ENCODE measurements at places on chromosomes 16 and 17. TPM values are rescaled to one million over a fixed set of nuclear protein-coding genes. Genes with fewer than 3 reads are reported as not detected.
A peak's percentile ranks its signal among the peaks of the same experiment; 100 is the strongest.

DNA sequence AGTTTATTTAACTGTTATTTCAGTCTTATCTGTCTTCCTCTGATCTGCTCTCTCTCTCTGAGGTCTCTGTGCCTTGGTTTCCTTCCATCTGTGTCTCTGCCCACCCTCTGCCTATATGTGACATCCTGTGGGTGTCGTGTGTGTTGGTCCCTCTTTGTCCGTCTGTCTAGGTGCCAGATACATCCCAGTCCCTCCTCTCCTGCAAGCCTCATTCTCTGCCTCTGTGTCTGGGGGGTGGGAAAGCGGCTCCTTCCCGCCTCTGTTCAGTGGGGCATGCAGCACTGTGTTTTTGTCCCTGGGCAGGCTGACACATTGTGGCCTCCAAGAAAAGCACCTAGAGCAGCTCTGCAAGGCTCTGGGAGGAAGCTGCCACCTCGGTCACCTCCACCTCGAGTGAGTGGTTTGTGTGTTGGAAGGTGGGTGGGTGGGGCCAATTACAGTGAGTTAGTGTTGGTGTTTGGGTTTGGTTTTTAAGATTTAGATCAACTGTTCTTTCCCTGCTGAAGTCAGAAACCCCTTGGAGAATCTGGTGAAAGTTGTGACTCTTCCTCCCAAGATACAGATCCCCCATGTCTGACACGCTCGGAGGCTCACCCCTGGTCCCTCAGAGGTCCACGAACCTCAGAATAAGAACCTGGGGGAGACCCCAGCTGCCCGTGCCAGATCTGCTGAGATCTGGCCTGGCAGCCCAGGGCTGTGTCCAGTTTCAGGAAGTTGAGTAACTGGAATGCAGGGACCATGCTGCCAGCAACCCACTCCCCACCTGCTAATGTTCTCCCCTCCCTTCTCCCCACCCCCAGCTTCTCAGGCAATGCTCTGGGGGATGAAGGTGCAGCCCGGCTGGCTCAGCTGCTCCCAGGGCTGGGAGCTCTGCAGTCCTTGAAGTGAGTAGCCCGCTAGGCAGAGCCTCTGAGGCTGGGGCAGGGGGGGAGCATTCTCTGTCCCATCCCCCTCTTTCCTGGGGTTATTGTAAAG is 50.9 kb upstream of the CPNE2 start:
- H3K4me1 ChIP-seq = no peaks in the 10 kb centered on the region
- no peaks in the 10 kb centered on the region for H3K36me3 ChIP-seq
- no peaks in the 10 kb centered on the region for H3K27me3 ChIP-seq
- DNase-seq = no peak

DNA sequence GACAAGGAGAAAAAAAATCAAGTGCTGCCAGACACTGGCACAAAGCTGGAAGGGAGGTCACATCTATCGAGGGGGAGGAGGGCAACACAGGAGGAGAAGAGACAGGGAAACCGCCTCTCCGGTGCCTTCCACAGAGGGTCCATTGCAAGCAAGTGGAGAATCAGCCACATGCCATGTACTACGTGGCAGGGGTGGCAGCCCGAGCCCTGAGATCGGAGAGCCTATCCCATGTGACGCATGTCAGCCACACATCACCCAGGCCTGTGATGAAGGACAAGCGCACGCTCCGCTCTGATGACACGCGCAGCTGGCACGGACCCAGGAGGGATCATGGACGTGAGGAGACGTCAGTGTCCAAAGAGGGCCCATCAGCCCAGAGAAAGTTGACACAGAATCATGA is 30.1 kb downstream of the ADCY9 start:
- H3K4me1 ChIP-seq = no peaks in the 10 kb centered on the region
- no peak overlapping the region for H3K27ac ChIP-seq
- H3K27me3 ChIP-seq = no peaks in the 10 kb centered on the region
- no peaks in the 10 kb centered on the region for H3K36me3 ChIP-seq

Gene TEX14
- 0.29 TPM for total RNA-seq

- no peak overlapping the region for H3K4me3 ChIP-seq
- DNase-seq = no peak
- no peak overlapping the region for H3K27ac ChIP-seq
Measured at GRCh38 chr16:4133897-4134372, 17.7 kb upstream of the ADCY9 start.

- no peak overlapping the region for H3K4me3 ChIP-seq
- H3K27me3 ChIP-seq = peaks cover 8% of the 10 kb centered on the region
- H3K4me1 ChIP-seq = no peaks in the 10 kb centered on the region
- no peak overlapping the region for H3K27ac ChIP-seq
- no peak for DNase-seq
Measured at GRCh38 chr16:82963653-82964052, 336.9 kb downstream of the CDH13 start.

- DNase-seq = no peak
- no peak overlapping the region for H3K4me3 ChIP-seq
- H3K27ac ChIP-seq = peak overlapping the region; percentile 70
Measured at GRCh38 chr17:65820811-65821210, 259.4 kb upstream of the AXIN2 start.

DNA sequence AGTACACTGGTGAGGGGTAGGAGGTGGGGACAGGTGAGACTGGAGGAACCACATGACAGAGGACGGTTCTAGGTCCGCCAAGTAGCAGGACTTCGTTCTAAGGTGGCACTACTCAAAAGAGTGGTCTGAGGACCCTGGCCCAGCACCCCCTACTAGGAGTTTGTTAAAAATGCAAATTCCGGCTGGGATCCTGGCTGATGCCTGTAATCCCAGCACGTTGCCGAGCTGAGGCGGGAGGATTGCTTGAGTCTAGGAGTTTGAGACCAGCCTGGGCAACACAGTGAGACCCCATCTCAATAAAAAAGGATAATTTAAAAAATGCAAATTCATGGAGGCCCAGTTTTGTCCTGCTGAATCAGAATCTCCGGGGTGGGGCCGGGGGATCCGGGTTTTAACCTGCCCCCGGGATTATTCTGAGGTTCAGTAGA is 59.1 kb downstream of the WSB1 start:
- DNase-seq = no peak
- H3K4me1 ChIP-seq = peaks cover 17% of the 10 kb centered on the region
- H3K27me3 ChIP-seq = no peaks in the 10 kb centered on the region
- H3K36me3 ChIP-seq = no peaks in the 10 kb centered on the region

DNA sequence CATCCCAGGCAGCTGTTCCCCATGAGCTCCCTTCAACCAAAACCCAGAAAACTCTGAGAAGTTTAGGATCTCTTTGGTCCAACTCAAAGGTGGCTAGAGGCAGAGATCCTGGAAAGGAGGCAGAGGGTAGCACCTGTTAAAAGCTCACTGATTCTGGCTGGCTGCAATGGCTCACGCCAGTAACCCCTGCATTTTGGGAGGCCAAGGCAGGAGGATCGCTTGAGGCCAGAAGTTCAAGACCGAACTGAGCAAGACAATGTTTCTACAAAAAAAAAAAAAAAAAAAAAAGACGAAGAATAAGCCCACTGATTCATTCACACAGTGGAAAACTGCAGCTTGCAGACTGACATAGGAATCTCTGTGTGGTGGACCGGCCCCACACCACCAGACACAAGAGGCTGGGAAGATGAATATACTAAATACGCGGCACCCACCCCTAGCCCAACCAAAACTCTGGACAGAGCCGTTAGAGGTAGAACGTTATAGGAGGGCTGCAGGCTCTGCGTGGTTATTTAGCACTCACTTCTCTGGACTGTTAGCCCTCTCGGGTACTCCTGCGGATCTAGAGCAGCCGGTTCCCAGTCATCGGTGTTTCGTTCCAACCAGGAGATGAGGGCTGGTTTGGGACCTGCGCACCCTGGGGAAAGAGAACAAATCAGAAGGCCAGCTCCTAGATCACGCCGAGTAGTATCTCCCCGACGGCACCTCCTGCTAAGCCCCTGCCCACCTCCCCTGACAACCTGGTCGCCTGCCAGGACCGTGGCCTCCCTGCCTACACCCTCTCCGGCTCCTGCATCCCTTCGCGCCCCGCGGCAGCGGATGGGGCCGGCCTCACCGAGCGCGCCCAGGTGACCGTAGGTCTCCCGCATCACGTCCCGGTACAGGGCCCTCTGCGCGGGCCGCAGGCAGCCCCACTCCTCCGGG is 925 bp downstream of the ZNF689 start:
- peak overlapping the region; percentile 93 for H3K4me3 ChIP-seq
- H3K27me3 ChIP-seq = no peaks in the 10 kb centered on the region
- H3K36me3 ChIP-seq = no peaks in the 10 kb centered on the region
- peak; percentile 28 for DNase-seq
- peaks cover 3% of the 10 kb centered on the region for H3K4me1 ChIP-seq

Gene CCL5
- total RNA-seq = not detected

DNA sequence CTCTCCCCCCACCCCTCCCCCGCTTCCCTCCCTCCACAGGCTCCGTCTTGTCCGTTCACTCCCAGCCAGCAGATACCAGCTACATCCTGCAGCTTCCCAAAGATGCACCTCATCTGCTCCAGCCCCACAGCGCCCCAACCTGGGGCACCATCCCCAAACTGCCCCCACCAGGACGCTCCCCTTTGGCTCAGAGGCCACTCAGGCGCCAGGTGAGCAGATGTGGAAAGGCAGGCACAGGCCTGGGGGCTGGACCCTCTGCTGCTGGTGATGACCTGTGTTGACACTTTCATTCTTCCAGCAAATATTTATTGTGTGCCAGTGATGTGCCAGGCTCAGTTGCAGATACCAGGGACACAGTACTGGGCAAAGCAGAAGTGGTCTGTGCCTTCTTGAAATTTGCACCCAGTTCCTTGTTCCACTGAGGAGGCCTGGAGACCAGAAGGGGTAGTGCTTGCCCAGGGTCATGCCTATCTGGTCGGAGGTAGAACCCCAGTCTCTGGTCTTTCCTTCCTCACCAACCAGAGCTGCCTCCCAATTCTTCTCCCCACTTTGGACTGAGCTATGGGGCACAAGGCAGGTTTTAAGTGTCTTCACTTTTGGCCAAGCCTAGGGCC is 10.3 kb upstream of the ABCC3 start:
- H3K4me1 ChIP-seq = peaks cover 12% of the 10 kb centered on the region
- no peaks in the 10 kb centered on the region for H3K27me3 ChIP-seq
- H3K4me3 ChIP-seq = no peak overlapping the region
- H3K36me3 ChIP-seq = no peaks in the 10 kb centered on the region
- H3K27ac ChIP-seq = no peak overlapping the region

GRCh38 chr16:71201054-71201453 is 29.5 kb downstream of the HYDIN start:
- no peak overlapping the region for H3K27ac ChIP-seq
- peak; percentile 61 for DNase-seq
- no peaks in the 10 kb centered on the region for H3K27me3 ChIP-seq
- H3K4me1 ChIP-seq = peaks cover 4% of the 10 kb centered on the region
- H3K4me3 ChIP-seq = no peak overlapping the region

Measured in PC-3 (cell line).